ENCODE measurements at places on chromosomes 4 and X. TPM values are rescaled to one million over a fixed set of nuclear protein-coding genes. Genes with fewer than 3 reads are reported as not detected.

HTR2C gene
- not detected for total RNA-seq

FAM53A gene
- total RNA-seq = 1.4 TPM

RADX gene
- 0.06 TPM for total RNA-seq

MUC7 gene
- total RNA-seq = not detected

TRAPPC2 gene
- 6.2 TPM for total RNA-seq

SLC6A14 gene
- total RNA-seq = not detected

ASB12 gene
- not detected for total RNA-seq

CFAP99 gene
- not detected for total RNA-seq

Data from A549 treated with CpdA at 1 μM for 4 hours (cell line).